ENCODE measurements at places on chromosomes 16 and 17.

DNA sequence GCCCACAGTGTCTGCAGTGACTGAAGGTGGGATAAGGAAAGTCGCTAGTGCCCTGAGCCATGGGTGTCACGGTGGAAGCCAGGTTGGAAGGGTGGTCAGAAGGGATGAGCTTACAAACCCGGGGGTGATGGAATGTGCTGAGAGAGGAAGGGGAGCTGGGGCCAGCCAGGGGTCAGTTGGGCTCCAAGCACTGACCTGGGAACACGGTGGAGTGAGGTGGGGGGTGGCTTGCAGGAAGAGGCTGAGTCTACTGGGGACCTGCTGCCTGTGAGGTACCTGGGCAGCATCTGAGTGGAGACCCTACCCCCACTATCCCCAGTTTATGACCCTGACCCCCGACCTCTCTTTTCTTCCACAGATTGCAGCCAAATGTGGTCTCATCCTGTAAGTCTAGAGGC, 3.1 kb downstream of the TMEM92 start:
- DNase-seq, result no peak

DNA sequence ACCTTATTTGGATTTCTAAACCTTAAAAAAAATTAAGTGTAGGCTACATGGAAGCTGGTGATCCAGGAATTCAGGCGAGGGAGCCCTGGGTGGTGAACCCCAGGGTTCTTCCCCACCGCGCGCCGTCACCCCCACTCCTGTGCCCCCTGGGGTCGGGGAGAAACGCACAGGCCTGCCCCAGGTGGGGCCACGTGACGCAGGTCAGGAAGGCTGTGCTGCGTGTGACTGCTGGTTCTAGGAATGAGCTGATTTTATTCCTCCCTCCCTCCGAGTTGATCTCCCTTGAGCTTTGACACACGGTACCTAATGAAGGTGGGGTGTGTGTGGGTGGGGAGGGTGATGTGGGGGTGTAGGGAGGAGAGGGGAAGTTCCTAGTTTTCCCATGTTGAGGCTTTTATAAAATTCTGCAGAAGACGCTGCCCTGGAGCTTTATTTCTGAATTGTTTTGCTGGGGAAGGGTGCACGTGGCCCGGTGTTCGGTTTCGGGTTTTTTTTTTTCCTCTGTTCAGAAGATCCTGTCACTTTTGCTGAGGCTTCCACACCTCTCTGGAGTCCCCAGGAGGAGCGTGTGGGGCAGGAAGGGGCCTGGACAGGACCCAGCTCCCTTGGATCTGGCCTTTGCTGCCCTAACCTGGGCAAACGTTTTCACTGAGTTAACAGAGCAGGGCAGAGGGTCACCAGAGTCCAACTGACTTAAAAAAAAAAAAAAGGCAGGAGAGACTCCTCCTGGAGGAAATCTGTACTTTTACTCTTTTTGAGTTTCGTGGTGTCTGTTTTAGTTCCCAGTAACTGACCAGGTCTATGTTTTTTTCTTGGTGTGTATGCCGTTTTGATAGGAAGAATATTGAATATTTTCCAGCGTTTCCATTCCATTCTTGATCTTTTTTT, 55.8 kb upstream of the GSE1 start:
- no peak for DNase-seq

DNA sequence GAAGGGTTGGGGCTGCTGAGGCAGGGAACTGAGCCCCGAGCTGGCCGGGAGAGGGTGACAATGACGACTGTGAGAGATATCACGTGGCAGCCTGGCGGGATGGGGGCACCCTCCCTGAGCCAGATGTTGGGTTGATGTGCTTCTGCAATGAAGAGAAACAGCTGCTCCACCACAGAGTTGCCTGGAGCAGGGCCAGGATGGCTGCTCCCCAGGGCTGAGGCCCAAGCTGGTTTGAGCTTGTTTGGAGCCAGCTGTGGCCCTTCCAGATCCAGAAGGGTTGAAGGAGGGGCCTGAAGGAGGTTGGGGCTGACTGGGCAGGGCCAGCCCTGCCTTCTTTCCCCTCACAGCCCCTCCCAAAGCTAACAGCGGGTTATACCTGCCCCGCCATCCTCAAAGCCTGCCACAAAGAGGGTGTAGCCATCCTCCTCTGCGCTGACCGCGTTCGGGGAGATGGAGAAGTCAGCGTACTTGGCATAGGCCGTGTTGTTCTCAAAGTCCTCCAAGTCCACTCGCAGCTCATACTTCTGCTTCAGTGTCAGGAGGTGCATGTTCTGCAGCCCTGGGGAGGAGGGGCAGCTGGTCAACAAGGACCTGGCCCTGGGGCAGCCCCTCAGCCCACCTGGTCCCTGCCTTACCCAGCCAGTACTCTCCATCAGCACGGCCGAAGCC, 2.1 kb downstream of the MFAP4 start:
- DNase-seq, result no peak

DNA sequence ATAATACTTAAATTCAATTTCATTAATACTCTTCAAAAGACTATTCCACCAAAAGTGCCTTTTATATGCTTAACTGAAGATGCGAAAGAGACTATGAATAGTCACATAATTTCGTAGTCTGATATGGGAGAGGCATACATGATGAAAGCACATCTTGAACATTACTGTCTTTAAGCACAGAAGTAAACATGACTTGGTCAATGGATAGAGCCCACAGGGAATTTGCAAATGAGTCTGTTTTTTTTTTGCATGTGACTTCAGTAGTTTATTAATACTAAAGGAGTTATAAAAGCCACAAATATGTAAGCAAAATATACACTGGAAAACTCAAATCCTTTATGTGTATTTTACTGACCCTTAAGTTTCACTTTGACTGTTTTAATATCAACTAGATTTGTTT, 15.9 kb downstream of the ADPRM start:
- no peak for DNase-seq

- DNase-seq, result no peak
Observed at GRCh38 chr17:6066183-6066948, 3.8 kb upstream of the WSCD1 start.
